NCI-H524 treated with DMSO at 0.1 percent for 48 hours (cell line): ENCODE measurements at places on chromosomes 12 and 14.
A peak's percentile ranks its signal among the peaks of the same experiment; 100 is the strongest.

DNA sequence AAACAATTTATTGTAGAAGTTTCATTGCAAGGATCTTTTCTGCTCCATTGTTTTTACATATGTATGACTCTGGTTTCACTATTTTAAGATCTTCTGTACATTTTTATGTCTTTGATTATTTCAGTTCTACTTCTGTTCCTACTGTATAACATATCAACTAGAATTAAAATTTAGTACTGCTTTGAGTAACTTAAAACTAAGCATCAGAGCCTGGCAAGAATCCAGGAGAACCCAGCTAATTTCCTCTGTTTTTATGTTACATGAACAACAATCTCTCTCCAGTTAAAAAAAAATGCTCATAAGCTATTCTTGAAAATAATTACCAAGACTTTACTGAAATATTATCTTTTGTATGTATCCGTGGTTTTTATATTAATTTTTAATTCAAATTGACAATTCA, 370.7 kb downstream of the TMTC2 start:
- DNase-seq, result no peak

DNA sequence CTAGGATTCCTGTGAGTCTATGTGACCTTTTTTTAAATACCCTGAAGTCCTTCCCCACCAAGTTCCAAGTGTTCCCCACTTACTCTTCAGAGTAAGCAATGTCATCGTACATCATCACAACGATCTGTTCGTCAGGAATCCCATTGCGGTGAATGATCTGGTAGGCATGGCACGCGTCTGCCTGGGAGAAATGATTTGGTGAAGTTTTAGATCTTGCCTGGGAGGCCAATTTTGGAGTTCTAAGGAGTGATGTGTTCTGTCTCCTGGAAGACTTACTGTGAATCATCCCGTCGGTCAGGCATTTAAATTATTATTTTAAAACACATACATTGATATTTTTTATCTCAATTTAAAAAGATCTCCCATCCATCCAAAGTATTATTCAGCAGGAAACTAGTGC, 29.8 kb downstream of the LGMN start:
- DNase-seq, result no peak

DNA sequence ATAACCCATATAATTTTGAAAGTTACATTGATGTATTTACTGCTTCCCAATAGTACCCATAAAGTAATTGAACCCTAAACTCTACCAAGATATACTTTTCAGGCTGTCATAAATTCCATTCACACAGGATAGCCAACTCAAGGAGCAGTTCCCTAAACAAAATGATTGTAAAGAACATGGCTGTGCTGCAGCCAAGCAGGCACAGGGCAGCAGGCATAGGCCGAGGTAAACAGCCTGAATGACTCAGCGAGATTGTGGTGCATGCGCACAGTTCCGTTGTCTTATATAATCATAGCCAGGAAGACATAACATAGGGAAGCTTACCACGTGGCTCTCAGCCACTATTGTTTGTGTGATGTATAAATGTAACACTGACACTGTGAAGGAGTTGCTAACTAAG, 344.9 kb downstream of the FSCB start:
- no peak for DNase-seq

DNA sequence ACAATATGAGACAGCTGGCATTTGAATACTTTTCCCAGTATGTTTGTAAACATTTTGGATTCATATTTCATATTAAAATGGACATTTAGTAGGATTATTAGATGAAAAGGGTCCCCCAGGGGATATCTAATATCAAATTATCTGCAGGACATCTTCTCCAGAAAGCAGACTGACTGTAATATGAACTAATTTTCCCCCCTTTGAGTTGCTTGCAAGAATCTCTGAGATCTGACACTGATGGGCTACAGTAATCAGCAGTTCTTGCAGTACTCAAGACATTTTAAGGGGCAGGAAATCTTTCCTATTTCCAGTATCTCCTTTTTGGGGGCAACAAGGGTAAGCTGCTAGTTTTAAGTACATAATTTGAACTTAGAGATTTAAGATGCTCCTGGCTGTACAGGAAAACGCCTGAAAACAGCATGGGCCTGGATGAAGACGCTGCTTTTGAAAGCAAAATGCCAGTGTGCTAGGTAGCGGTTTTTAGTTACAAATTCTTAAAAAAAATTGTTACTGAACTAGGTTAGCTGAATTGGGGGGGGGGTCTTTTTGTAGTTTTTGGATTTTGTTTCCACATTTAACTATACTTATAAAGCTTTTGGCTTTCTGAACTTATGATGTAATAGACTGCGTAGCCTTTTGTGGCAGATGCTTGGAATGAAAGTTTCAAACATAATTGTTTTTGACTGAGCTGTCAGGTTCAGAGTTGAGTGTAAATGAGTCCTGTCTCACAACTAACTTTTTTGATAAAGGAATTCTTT, 2.2 kb downstream of the FRMD6 start:
- DNase-seq, result peak; percentile 92

GRCh38 chr12:75890141-75890540, 141.4 kb downstream of the PHLDA1 start:
- no peak for DNase-seq

DNA sequence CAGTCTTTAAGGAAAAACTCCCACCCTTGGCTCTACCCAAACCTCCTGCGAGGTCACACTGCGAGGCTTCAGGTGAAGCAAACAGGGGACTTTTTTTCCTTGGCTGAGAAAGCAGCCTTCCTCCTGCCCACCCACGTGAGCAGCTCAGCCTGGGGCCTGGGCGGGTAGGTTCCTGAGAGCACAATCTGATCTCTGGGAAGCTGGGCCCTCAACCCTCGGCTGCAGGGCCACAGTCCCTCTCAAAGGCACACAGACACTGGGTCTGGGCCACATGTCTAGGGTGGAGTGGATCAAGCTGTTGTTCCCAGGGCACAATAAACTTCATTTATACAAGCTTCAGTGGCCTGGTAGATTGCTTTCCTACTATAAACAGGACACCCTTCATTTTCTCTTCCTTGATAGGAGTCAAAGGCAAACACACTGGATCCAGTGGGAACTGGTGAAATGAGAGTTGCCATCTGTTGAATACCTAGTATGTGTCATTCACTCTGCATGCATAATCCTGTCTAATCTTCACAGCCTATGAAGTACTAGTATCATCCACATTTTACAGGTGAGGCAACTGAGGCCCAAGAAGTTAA, 41.3 kb upstream of the PNMA1 start:
- DNase-seq, result peak; percentile 27

- no peak for DNase-seq
Observed at GRCh38 chr12:32901553-32901952, 5.0 kb upstream of the PKP2 start.

DNA sequence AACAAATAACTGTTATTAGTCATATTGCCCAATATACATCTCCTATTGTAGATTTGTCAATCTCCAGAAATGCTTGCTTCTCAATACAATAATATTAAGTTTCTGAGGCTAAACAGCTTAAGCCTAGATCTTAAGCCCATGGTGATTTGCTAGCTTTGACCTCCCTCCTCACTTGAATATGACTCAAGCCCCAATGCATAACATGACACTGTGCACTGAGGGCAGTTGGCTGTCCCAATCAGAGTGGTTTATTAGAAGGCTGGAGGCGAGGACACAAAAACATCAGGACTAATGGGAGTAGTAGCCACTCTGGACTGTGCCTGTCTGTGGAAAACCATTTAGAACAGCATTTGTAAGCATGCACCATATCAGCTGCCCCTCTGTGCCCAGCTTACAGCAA, 81.1 kb upstream of the GTF2A1 start:
- DNase-seq, result no peak

- no peak for DNase-seq
Observed at GRCh38 chr12:108505129-108505528, 9.9 kb upstream of the FICD start.

GRCh38 chr14:100193417-100194357, 34.2 kb upstream of the DEGS2 start:
- DNase-seq, result no peak

DNA sequence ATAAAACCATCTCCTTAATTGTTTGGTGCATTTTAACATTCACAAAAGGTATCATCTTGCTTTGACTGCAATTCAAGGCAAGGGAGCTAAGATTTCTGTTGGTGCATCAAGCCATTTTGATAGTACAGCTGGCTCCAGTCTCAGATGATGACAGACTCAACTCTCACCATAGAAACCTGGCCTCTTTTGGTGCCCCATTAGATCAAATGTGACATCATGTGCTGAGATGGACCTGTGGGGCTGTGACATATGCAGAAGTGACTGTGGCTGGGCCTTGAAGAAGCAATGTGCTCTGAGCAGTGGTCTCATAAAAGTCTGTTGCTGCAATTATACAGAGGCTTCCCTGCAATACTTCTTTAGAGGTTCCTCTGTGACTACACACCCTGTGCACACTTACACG, 88.4 kb downstream of the SLC2A13 start:
- DNase-seq, result no peak

GRCh38 chr12:3432176-3432742, 58.7 kb upstream of the PRMT8 start:
- no peak for DNase-seq
